ENCODE measurements at places on chromosomes 1 and 21. TPM values are rescaled to one million over a fixed set of nuclear protein-coding genes. Genes with fewer than 3 reads are reported as not detected.

The MPL gene
- total RNA-seq = 39.6 TPM

DNA sequence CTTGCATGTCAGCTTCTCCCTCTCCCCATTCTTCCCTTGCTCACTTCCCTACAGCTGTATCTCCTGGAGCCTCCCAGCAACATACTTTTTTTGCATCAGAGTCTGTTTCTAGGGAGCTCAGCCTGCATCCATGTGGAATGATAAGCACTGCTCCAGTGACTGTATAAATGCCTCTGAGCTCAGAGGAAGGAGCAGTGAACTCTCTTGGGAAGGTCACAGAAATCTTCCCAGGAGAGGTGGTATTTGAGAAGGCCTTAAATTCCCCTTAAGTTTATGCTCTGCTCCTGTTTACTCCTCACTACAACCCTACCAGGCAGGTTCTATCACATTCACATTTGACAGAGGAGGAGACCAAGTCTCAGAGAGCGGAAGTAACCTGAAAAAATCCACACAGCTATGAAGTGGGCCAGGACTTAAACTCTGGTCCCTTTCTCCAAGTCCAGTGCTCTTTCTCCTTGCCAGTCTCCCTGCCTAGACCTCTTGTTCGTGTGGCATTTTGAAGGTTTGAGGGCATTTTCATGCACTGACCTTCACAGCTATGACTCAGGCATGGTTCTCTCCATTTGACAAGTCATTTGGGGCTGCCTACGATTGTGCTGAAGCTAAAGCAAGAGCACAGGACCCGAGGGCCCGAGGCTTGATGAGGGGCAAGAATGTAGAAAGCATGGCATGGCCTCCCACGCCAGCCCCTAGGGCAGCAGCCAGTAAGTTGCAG lies 5.6 kb upstream of the UBXN10 start:
- no peak for DNase-seq

GRCh38 chr1:109493805-109494539 lies at the start of gene CYB561D1:
CYB561D1 (plus strand) TSS chr1:109494094; CDS start chr1:109494140, 46 bp downstream.
- peak; percentile 88 for DNase-seq

GRCh38 chr1:214708321-214708955 lies 105.4 kb downstream of the CENPF start:
- DNase-seq = no peak

- DNase-seq = no peak
Observed at GRCh38 chr1:200749090-200749489, 10.4 kb downstream of the CAMSAP2 start.

- no peak for DNase-seq
Observed at GRCh38 chr1:15197591-15198447, 44.3 kb downstream of the TMEM51 start.

The KCNJ9 gene
- not detected for total RNA-seq

The BTBD19 gene
- total RNA-seq = 3.5 TPM

The PPIAL4G gene
- total RNA-seq = under 0.01 TPM

The LCE2B gene
- total RNA-seq = not detected

Measured in hematopoietic multipotent progenitor cell (in vitro differentiated cells).